Upper lobe of right lung (tissue), 1 donor: ENCODE measurements at places on chromosomes 5 and 9.

DNA sequence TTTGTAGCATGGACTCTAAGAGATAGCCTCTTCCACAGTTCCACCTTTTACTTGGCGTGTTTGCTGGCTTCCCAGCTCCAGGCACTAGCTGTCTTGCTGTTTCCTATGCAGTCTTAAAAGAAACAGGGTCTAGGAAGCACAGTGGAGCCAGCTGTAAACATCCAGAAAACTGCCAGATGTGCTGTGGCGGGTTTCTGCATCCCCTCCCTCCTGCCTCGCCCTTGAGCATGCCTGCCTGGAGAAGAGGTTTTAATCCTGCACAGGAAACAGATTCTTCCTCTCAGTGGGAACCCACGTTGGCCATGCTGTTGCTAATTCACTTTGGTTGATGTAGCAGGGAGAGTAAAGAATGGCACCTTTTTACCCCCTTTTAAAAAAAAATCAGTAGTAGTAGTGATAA, 121.3 kb downstream of the RPS23 start:
- H3K4me3 ChIP-seq, result no peak overlapping the region
- no peaks in the 10 kb centered on the region for H3K4me1 ChIP-seq
- no peaks in the 10 kb centered on the region for H3K27me3 ChIP-seq
- no peak for DNase-seq

GRCh38 chr9:120308495-120308894, 271.5 kb downstream of the CDK5RAP2 start:
- no peaks in the 10 kb centered on the region for H3K4me1 ChIP-seq
- DNase-seq, result no peak
- no peaks in the 10 kb centered on the region for H3K36me3 ChIP-seq
- H3K27me3 ChIP-seq, result no peaks in the 10 kb centered on the region
- H3K4me3 ChIP-seq, result no peak overlapping the region

GRCh38 chr5:113027431-113027830, 50.8 kb downstream of the DCP2 start:
- peaks cover 14% of the 10 kb centered on the region for H3K4me1 ChIP-seq
- no peak for DNase-seq
- no peaks in the 10 kb centered on the region for H3K27me3 ChIP-seq
- H3K36me3 ChIP-seq, result peaks cover 40% of the 10 kb centered on the region

DNA sequence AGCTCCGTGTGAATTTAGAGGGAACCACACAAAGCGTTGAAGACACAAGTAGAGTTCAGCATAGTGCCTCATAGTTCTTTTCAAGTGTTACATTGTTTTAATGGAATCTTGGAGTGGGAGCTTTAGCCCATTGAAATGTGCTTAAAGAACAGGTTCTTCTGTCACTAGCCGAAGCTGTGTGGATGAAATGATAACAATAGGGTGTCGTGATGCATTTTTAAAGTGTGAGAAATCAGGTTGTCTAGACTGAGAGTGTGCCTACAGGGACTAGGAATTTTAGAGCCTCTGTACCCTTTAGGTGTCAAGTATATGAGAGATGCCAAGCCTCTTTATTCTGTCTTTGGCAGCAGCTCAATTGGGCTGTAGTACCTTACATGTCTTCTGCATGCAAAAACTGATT, 83.0 kb downstream of the NDUFS4 start:
- no peaks in the 10 kb centered on the region for H3K27me3 ChIP-seq
- H3K27ac ChIP-seq, result no peak overlapping the region
- DNase-seq, result no peak
- H3K36me3 ChIP-seq, result no peaks in the 10 kb centered on the region

DNA sequence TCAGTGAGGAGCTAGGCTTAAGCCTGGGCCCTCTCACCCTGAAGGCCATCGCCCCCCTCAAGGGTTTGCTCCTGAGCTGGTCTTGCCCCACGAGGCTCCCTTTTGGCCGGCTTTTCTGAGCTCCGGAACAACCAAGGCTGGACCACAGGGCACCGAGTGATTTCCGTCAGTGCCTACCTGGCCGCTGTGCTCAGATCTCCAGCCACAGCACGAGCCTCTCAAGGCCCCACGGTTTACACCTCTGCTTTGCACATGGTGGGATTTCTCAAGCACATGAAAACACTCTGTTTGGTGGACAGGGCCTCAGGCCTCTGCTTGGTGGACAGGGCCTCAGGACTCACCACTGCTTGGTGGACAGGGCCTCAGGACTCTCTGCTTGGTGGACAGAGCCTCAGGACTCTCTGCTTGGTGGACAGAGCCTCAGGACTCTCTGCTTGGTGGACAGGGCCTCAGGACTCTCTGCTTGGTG, 15.8 kb downstream of the CLPTM1L start:
- H3K36me3 ChIP-seq, result peaks cover 60% of the 10 kb centered on the region

DNA sequence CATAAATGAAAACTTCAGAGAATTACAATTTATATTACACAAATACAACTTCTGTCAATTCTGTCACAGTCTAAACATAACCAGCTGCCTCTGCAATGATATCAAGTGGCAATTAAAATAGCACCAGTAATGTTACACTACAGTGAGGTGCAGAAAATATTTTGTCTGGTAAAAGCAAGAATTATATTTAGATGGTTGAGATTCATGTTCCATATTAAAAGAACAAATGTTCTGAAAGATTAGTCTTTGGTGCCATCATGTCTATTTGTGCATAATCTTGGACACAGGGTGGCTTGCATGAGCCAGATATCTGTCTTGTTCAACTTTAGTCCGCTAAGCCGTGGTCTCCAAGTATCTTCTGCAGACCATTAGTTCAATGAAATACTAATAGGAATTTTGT, 29.0 kb upstream of the PRR16 start:
- H3K4me1 ChIP-seq, result no peaks in the 10 kb centered on the region
- no peak for DNase-seq
- H3K27me3 ChIP-seq, result no peaks in the 10 kb centered on the region

GRCh38 chr9:133737774-133738639, at the start of gene SARDH:
SARDH (minus strand) TSS chr9:133738352; CDS start chr9:133734173, 4,179 bp downstream.
- peak within 1 kb of the TSS; percentile 46 for H3K4me3 ChIP-seq
- no peak within 1 kb of the TSS for H3K27ac ChIP-seq
- peak; percentile 79 for DNase-seq
- no peaks in the 10 kb centered on the region for H3K36me3 ChIP-seq

GRCh38 chr9:12838546-12838945, 63.7 kb downstream of the LURAP1L start:
- no peaks in the 10 kb centered on the region for H3K36me3 ChIP-seq
- H3K27me3 ChIP-seq, result no peaks in the 10 kb centered on the region
- no peaks in the 10 kb centered on the region for H3K4me1 ChIP-seq
- H3K27ac ChIP-seq, result no peak overlapping the region
- no peak overlapping the region for H3K4me3 ChIP-seq
- DNase-seq, result no peak

- H3K4me3 ChIP-seq, result no peak overlapping the region
- H3K4me1 ChIP-seq, result no peaks in the 10 kb centered on the region
- H3K27ac ChIP-seq, result no peak overlapping the region
- DNase-seq, result no peak
These were observed 70.7 kb downstream of the COX7C start for GRCh38 chr5:86688406-86688805.

- no peaks in the 10 kb centered on the region for H3K4me1 ChIP-seq
- no peaks in the 10 kb centered on the region for H3K27me3 ChIP-seq
- H3K36me3 ChIP-seq, result no peaks in the 10 kb centered on the region
- no peak overlapping the region for H3K4me3 ChIP-seq
These were observed 423.8 kb downstream of the SPOCK1 start for GRCh38 chr5:137075163-137075970.

GRCh38 chr5:175567954-175568353, 89.6 kb downstream of the SFXN1 start:
- no peak overlapping the region for H3K4me3 ChIP-seq
- H3K4me1 ChIP-seq, result no peaks in the 10 kb centered on the region
- H3K27ac ChIP-seq, result no peak overlapping the region
- no peaks in the 10 kb centered on the region for H3K36me3 ChIP-seq
- no peak for DNase-seq
- H3K27me3 ChIP-seq, result peaks cover 8% of the 10 kb centered on the region

GRCh38 chr5:125263356-125263755, 516.9 kb upstream of the ZNF608 start:
- H3K36me3 ChIP-seq, result no peaks in the 10 kb centered on the region
- DNase-seq, result no peak
- H3K27ac ChIP-seq, result no peak overlapping the region
- no peak overlapping the region for H3K4me3 ChIP-seq
- no peaks in the 10 kb centered on the region for H3K4me1 ChIP-seq

DNA sequence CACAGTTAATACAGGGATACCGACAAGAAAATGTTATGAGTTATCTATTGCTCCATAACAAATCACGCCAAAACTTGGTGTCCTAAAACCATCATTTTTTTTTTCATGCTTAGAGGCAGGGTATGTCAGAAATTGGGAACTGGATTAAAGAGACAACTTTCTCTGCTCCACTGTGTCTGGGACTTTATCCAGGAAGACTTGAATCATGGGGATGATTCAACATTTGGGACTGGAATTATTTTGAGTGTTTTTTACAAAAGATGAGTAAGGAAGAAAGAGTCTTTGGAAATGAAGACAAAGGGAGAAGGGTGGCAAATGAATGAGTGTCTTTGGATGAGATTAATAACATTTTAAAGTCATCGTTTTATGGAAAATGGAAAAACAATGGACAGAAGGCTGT, 1883.7 kb upstream of the C9orf72 start:
- DNase-seq, result no peak
- no peaks in the 10 kb centered on the region for H3K27me3 ChIP-seq
- no peak overlapping the region for H3K27ac ChIP-seq
- no peaks in the 10 kb centered on the region for H3K36me3 ChIP-seq
- H3K4me1 ChIP-seq, result no peaks in the 10 kb centered on the region
- no peak overlapping the region for H3K4me3 ChIP-seq

- no peaks in the 10 kb centered on the region for H3K36me3 ChIP-seq
- no peaks in the 10 kb centered on the region for H3K4me1 ChIP-seq
- no peak overlapping the region for H3K27ac ChIP-seq
- no peak overlapping the region for H3K4me3 ChIP-seq
These were observed 175.0 kb downstream of the AUH start for GRCh38 chr9:91186632-91187108.

GRCh38 chr5:156981481-156981880, 18.5 kb upstream of the TIMD4 start:
- DNase-seq, result no peak
- no peaks in the 10 kb centered on the region for H3K27me3 ChIP-seq
- H3K4me3 ChIP-seq, result no peak overlapping the region
- no peak overlapping the region for H3K27ac ChIP-seq
- no peaks in the 10 kb centered on the region for H3K36me3 ChIP-seq

GRCh38 chr5:146877783-146878475, 628 bp downstream of the PPP2R2B start:
- peaks cover 15% of the 10 kb centered on the region for H3K4me1 ChIP-seq
- DNase-seq, result peak; percentile 59
- H3K27me3 ChIP-seq, result peaks cover 32% of the 10 kb centered on the region

- peak; percentile 93 for DNase-seq
- H3K36me3 ChIP-seq, result no peaks in the 10 kb centered on the region
- H3K27ac ChIP-seq, result peak within 1 kb of the TSS; percentile 99
- peaks cover 9% of the 10 kb centered on the region for H3K4me1 ChIP-seq
- no peaks in the 10 kb centered on the region for H3K27me3 ChIP-seq
These were observed at the start of gene TUSC1 for GRCh38 chr9:25678147-25678666. TUSC1 (minus strand) TSS chr9:25678444; CDS start chr9:25678312, 132 bp downstream.

GRCh38 chr9:80197661-80198060, 625.9 kb downstream of the TLE4 start:
- DNase-seq, result no peak
- H3K36me3 ChIP-seq, result no peaks in the 10 kb centered on the region
- no peaks in the 10 kb centered on the region for H3K4me1 ChIP-seq
- no peaks in the 10 kb centered on the region for H3K27me3 ChIP-seq
- no peak overlapping the region for H3K4me3 ChIP-seq
- H3K27ac ChIP-seq, result no peak overlapping the region

GRCh38 chr9:92647671-92648473, 22.1 kb downstream of the IPPK start:
- H3K27ac ChIP-seq, result no peak overlapping the region
- H3K4me3 ChIP-seq, result no peak overlapping the region
- peaks cover 63% of the 10 kb centered on the region for H3K36me3 ChIP-seq
- no peaks in the 10 kb centered on the region for H3K27me3 ChIP-seq
- no peak for DNase-seq
- H3K4me1 ChIP-seq, result no peaks in the 10 kb centered on the region

DNA sequence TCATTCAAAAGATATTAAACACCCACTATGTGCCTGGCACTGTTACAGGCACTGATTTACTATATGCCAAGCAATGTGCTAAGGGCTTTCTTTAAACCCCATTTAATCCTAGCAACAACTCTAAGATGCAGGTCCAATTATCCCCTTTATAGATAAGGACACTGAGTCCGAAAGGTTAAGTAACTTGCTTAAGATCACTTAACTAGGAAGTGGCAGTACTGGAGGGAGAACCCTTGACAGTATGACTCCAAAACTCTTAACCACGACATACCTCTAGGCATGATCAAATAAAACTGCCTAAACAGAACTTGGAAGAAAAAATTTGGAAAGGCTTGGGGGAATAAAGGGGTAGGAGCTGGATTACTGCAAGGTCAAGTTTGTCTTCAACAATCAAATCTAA, 1.7 kb downstream of the RAB14 start:
- no peak for DNase-seq
- peaks cover 56% of the 10 kb centered on the region for H3K4me1 ChIP-seq
- H3K27me3 ChIP-seq, result no peaks in the 10 kb centered on the region
- H3K27ac ChIP-seq, result peak overlapping the region; percentile 93
- peak overlapping the region; percentile 88 for H3K4me3 ChIP-seq
- H3K36me3 ChIP-seq, result no peaks in the 10 kb centered on the region

GRCh38 chr9:91844701-91845291, 105.2 kb downstream of the ROR2 start:
- peak overlapping the region; percentile 36 for H3K27ac ChIP-seq
- peaks cover 7% of the 10 kb centered on the region for H3K27me3 ChIP-seq
- H3K4me3 ChIP-seq, result no peak overlapping the region
- DNase-seq, result no peak

DNA sequence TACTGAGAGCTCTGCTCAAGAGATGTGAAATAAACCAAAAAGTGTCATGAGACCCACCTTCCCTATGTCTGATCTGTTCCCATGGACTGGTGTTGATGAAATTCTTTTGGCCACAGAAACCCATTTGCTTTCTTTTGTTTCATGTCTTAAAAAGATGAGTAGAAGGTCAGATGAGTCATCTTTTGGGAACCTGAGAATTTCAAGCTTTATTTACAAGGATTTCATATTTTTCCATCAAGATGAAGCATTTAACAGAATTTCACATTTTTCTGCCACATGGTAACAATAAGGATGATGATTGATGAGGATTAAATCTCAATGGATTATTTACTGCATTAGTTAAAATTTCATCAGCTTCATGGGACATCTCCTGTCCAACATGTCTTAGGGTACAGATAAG, 337.8 kb downstream of the DEPDC1B start:
- H3K4me3 ChIP-seq, result no peak overlapping the region
- no peak for DNase-seq
- no peaks in the 10 kb centered on the region for H3K27me3 ChIP-seq
- H3K27ac ChIP-seq, result no peak overlapping the region
- H3K4me1 ChIP-seq, result no peaks in the 10 kb centered on the region
- no peaks in the 10 kb centered on the region for H3K36me3 ChIP-seq

DNA sequence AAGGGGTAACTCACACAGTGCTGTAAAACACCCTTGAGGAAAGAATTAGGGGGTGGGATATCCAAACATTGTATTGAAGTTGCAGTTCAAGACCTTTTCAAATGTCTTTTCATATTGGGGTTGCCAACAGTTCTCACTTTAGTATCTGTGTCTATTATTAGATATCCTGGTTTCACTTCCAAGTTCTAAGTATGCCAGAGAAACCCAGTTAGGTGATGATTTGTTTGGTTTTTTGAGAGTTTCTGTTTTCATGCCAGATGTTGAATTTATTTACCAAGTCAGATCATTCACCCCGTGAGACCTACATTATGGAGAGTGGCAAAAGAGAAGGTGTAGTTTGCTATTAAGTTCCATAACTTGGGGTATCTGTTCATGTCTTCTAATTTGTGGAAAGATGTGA, 64.5 kb downstream of the C9orf152 start:
- no peaks in the 10 kb centered on the region for H3K27me3 ChIP-seq
- peaks cover 16% of the 10 kb centered on the region for H3K36me3 ChIP-seq
- H3K27ac ChIP-seq, result no peak overlapping the region
- DNase-seq, result no peak
